ENCODE measurements at places on chromosomes 7 and 10.

- peak; percentile 71 for DNase-seq
Measured at GRCh38 chr7:16652888-16653287, 6.9 kb downstream of the BZW2 start.

GRCh38 chr7:55526329-55526728 is 46.0 kb downstream of the VOPP1 start:
- no peak for DNase-seq

- DNase-seq: no peak
Measured at GRCh38 chr7:32532716-32533115, 37.4 kb downstream of the AVL9 start.

GRCh38 chr7:90465816-90466215 is 3.6 kb upstream of the PTTG1IP2 start:
- no peak for DNase-seq

GRCh38 chr7:25726170-25726780 is 425.7 kb upstream of the NFE2L3 start:
- DNase-seq: no peak
